ENCODE measurements at places on chromosomes 6 and 20.
A peak's percentile ranks its signal among the peaks of the same experiment; 100 is the strongest.

GRCh38 chr6:38079107-38079506 is 259.6 kb downstream of the ZFAND3 start:
- DNase-seq, result no peak

- no peak for DNase-seq
Observed at GRCh38 chr6:11223286-11223864, 9.1 kb downstream of the NEDD9 start.

GRCh38 chr6:41741625-41742490 is 5.3 kb downstream of the PGC start:
- no peak for DNase-seq

GRCh38 chr6:2951728-2952127 is 19.6 kb downstream of the SERPINB6 start:
- DNase-seq, result no peak

- peak; percentile 84 for DNase-seq
Observed at GRCh38 chr20:49928411-49929141, 7.6 kb upstream of the RNF114 start.

- no peak for DNase-seq
Observed at GRCh38 chr20:13685623-13686022, 46.9 kb upstream of the TASP1 start.

DNA sequence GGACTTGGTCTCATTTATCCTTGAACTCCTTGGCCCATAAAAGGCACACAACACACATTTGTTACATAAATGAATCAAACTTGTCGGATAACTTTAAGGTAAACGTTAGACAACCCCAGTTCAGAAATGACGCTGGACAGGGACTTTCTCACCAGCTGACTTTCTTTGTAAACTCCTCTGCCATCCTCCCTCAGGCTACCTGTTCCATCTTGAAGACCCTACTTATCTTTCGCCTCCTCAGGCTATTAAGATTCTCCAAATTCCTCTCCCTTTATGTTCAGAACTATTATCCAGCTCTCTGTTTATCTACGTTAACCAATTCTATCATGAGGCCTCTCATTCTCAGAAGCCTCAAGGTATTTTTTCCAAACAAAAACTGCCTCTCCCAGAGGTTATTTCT is 47.7 kb upstream of the KIF16B start:
- no peak for DNase-seq

GRCh38 chr6:161676586-161676985 is 402.7 kb upstream of the AGPAT4 start:
- DNase-seq, result no peak

- DNase-seq, result no peak
Observed at GRCh38 chr6:21608601-21609000, 15.1 kb downstream of the SOX4 start.

DNA sequence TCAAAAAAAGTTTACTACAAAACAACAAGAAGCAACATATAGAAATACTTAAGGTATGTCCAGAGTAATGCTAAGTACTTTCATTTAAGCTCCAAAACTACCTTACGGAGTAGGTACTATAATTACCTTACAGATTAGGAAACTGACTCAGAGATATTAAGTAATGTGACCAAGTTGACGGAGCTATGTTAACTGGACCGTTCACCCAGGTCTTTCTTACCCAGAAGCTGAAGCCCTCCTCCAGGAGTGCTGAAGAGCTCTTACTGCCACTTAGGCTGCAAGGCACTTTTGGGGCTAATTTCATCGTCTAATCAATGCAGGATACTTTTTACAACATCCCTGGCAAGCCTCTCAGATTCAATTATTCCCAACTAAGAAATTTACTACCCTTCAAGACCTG is 123.7 kb downstream of the CHD6 start:
- no peak for DNase-seq

DNA sequence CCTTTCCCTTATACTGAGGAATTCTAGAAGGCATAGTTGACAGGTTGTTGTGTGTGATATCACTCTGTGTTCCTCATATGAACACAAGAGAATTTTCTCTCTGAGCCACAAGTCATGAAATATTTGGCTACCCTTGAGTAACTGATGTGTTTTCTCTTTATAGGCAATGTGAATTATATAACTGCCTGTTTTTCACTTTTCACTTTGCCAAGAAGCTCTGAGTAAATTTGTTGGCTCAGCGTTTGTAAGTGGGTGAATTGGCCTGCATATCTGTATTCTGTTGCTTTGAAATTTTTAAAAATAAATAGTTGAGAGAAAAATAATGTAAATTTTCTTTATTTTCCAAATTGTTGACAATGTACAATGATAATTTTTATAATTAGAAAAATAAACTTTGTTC is 5.2 kb upstream of the BTBD9 start:
- no peak for DNase-seq
